ENCODE measurements at places on chromosomes 11 and 22.
A peak's percentile ranks its signal among the peaks of the same experiment; 100 is the strongest.

GRCh38 chr11:603154-603553 lies 12.6 kb downstream of the IRF7 start:
- DNase-seq = no peak

- DNase-seq = no peak
These were observed 11.1 kb upstream of the OR56B4 start for GRCh38 chr11:6096417-6096816.

DNA sequence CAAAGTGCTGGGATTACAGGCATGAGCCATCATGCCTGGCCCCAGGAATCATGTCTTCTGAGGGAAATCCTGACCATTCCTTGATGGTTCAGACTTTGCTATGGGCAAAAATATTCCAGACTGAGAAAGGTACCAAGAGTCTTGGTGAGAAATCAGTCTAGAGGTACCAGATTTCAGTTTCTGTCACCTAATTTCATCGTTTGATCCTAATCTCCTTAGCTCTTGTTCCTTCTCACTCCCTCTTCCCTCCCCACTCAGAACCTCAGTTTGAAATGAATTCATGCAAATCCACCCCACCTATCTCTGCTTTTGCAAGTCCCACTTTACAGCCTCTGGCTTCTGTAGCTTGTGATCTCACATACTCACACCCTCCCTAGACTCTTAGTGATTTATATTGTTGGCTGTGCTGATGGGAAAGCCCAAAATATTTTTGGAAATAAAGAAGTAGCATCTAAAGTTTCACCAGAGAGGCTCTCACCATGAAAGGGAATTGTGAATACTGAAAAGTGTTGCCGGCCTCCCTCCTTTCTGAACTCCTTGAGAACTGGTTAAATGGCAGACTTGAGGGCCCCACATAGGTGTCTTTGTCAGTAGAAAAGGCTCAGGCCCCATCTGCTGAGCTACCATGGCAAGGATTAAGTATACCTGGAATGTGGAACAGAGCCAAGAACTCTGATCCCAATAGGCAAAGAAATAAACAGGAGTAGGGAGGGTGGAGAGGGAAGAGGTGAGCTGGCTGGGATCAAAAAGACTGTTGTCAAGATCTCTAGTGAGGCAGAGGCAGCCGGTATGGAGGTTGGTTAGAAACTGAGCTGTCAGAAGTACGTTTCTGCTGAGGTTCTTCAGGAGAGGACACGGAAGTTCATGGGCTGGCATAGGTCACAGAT lies 190.5 kb upstream of the MTMR2 start:
- no peak for DNase-seq

GRCh38 chr11:131388030-131388429 lies 17.6 kb downstream of the NTM start:
- DNase-seq = no peak

- DNase-seq = no peak
These were observed 7.5 kb downstream of the ROBO4 start for GRCh38 chr11:124890151-124890550.

- DNase-seq = peak; percentile 24
These were observed 1.1 kb upstream of the FXYD2 start for GRCh38 chr11:117825538-117826189.

DNA sequence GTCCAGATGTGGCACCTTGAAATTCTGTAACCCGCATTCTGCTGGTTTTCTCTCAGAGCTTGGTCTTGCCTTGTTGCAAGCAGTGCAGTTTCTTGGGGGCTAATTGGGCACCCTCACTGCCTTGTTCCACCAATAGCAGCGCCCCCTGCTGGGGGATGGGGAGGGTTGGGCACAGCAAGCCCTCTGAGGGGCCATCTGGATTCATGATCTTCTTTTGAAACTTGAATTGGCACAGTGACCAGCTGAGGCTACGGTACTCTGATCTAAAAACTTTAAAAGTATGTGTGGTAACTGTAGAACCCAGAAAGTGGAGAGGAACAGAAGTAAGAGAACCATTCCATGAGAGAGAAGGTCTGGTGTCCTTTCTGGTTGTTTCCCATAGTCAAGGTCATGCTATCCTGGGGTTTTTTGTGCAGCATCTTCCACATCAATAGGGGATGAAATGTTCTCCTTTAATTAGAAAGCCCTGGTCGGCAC lies 64.2 kb downstream of the MED15 start:
- peak; percentile 77 for DNase-seq

- no peak for DNase-seq
These were observed 29.0 kb upstream of the NAP1L4 start for GRCh38 chr11:3021125-3021524.

GRCh38 chr11:69484427-69485259 lies 3.2 kb downstream of the LINC01488 start:
- no peak for DNase-seq

- no peak for DNase-seq
These were observed 33.2 kb upstream of the FZD4 start for GRCh38 chr11:86988351-86988881.

DNA sequence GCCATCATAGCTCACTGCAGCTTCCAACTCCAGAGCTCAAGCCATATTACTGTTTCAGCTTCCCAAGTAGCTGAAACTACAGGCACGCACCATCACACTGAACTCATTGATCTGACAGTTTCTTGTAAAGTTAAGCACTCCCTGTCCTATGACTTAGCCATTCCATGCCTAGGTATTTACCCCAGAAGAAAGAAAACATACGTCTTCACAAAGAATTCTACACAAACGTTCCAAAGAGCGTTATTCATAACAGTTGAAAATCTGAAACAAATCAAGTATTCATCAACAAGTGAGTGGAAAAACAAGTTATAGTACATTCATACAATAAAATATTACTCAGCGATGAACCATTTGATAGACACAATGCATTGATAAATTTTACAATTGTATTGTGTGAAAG lies 7.8 kb upstream of the NLRP10 start:
- DNase-seq = no peak

GRCh38 chr22:45329530-45329936 lies 19.8 kb downstream of the FAM118A start:
- DNase-seq = no peak

- DNase-seq = no peak
These were observed 16.5 kb upstream of the DGKZ start for GRCh38 chr11:46330563-46331281.

- DNase-seq = no peak
These were observed 79.7 kb downstream of the C22orf31 start for GRCh38 chr22:28981818-28982499.

GRCh38 chr22:19629331-19629719 lies 85.0 kb upstream of the SEPTIN5 start:
- DNase-seq = peak; percentile 25

DNA sequence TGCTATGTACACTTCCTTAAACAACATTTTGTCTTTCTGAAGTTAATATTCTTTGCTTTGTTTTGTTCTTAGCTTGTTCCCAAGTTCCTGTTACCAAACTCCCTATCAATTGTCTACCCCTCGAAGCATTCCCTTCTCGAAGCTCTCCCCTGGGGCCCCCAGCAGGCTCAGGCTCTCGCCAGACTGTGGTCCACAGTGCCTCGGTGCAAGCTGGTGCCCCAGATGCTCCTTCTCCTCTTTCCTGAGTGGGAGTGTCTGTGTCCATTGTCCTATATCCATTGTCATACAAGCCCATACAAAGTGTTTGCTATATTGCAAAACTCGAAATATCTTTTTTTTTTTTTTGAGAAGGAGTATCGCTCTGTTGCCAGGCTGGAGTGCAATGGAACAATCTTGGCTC lies 51.7 kb upstream of the RTL6 start:
- DNase-seq = peak; percentile 12

- DNase-seq = no peak
These were observed at the start of gene RASD2 for GRCh38 chr22:35540595-35541253. RASD2 (plus strand) TSS chr22:35540831; CDS start chr22:35546810, 5,979 bp downstream.

- DNase-seq = no peak
These were observed 69.2 kb downstream of the CD82 start for GRCh38 chr11:44634401-44635281.

GRCh38 chr22:29615705-29616327 lies 12.4 kb downstream of the NF2 start:
- no peak for DNase-seq

DNA sequence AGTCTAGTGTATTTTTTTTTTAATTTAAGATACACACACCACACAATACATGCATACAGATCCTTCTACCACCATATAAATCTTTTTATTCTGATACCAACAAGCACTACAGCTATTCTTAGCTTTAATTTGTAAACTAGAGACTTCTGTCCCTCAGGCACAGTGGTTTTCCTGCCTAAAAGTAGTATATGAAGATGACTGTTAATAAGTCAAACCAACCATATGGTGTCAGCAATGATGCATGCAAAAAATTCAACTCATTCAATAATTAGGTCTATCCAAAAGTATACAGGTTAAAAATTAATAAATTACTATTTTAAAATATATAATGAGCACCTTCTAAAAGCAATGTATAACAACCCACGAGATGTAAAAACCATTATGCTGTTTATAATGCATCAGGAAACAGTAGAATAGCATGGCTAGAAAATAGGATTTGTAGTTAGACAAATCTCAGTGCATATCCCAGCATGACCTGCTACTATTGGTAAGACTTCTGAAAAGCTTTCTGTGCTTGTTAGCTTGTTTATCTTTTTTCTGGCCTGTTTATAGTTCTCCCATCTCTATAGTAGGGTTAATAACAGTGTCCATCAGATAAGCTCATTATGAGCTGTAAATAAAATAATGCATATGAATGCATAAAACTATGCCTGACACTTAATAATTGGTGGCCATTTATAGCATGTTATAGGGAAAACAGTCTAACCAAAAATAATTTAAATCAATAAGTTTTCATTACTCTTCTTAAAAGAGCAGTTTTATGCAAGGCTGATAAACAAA lies 10.2 kb downstream of the RAB38 start:
- no peak for DNase-seq

GRCh38 chr11:120212926-120213325 lies 2.1 kb downstream of the OAF start:
- no peak for DNase-seq

DNA sequence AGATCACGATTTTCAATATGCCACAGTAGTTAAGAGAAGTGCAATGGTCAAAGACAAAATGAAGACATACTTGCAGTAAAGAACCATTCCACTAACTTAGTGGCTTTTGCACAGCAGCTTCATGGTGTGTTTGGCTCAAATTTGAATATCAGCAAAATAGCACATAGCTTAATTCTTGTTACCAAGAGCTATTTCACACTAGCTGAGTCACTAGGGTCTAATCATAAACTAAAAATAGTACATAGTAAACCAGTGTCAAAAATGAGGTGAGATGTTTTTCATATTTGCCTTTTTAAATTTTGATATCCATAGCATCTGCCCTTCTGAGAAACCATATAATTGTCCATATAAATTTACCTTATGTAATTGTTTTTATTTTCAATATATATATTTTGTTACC lies 325.0 kb upstream of the LUZP2 start:
- no peak for DNase-seq

DNA sequence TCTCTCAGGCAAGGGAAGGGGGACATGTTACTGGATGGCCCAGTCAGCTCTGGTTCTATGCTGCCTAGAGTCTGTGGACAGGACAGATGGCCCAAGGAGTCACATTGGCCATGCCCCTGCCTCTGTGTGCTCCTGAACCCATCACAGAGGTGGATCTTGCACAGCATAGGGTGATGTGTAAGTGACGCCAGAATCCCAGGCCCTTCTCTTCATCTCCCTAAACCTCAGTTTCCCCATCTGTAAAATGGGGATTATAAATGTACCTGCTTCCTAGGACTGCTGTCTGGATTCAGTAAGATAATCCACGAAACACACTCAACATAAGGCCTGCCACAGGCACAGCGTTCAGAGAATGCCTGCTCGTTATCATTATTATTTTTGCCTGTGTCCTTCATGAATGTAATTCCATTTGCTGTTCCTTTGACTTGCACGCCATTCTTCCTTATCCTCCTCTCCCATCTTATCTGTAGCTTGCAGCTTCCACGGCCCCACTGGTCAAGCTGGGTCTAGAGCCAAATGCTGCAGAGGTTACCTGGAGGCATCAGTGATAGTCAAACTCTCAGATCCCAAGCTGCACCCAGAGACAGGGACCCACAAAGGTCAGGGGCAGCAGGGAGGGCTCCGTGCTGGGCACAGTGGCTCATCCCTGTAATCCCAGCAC lies 207.0 kb downstream of the MN1 start:
- no peak for DNase-seq

DNA sequence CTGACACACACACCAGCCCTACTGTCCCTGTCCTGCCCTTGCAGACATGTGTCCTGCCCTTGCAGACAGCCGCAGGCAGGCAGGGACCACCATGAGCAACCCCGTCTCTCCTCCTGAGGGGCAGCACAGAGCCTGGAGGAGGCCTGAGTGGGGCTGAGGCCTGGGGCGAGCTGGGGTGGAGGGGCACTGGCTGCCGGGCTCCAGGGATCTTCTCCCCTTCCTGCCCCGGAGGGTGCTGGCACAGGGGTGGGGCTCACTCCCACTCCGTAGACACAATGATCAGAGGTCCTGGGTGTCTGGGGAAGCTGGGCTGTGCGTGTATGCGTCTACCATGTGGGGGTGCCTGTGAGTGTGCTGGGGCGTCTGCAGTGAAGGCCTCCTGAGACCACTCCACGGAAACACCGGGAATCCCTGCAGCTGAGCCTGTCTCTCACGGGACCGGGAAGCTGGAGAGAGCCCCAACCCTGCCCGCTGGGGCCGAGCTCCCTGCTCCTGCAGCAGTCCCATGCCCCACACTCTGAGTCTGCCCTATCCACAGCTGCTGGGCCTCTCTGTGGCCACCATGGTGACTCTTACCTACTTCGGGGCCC lies 588 bp downstream of the TSPAN32 start:
- peak; percentile 66 for DNase-seq

DNA sequence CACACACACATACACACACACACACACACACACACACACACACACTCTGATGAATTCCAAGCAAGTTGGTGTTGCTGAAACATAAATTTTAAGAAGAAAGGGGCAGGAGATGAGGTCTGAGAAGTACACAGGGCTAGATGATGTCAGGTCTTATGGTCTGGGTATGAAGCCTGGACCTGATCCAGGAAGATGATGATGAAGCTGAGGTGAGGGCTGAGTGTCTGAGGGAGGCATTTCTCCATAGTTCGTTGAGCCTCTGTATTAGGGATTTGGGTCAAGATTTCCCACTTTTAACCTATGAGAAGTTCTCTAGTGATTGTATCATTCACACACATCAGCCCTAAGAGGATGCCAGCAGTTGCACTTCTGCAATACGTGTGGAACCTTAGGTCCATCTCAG lies 32.6 kb downstream of the KREMEN1 start:
- DNase-seq = no peak

DNA sequence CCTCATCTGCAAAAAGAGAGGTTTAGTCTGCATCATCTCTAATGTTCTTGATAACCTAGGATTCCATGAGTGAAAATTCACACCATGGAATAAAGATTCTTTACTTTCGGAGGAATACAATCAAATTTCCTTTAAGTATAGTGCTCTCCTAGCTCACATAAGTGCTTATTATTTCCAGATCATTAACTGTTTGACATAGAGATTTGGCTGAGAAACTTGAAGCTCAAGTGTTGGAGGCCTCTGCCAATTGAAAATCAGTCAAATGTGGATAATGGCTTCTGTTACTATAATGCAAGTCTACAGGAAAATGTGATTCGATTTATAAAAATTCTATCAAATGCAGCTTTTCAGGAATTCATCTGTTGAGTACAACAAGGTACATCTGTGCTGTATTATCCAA lies 144.6 kb downstream of the KIF18A start:
- no peak for DNase-seq

- DNase-seq = no peak
These were observed 44.7 kb downstream of the CACNG2 start for GRCh38 chr22:36658900-36659299.

- no peak for DNase-seq
These were observed 49.6 kb upstream of the ME3 start for GRCh38 chr11:86722006-86722405.

Measured in activated T-cell treated with anti-CD3 and anti-CD28 coated beads, Interleukin-2, amount 50 U/mL, for 24 hours (primary cell).